ENCODE measurements at places on chromosomes 1 and 21.

- peak overlapping the region; percentile 98 for H3K4me3 ChIP-seq
- H3K27ac ChIP-seq, result peak overlapping the region; percentile 99
- peaks cover 41% of the 10 kb centered on the region for H3K4me1 ChIP-seq
- H3K27me3 ChIP-seq, result no peaks in the 10 kb centered on the region
- DNase-seq, result peak; percentile 33
Observed at GRCh38 chr1:110874324-110875215, 1.6 kb downstream of the CD53 start.

DNA sequence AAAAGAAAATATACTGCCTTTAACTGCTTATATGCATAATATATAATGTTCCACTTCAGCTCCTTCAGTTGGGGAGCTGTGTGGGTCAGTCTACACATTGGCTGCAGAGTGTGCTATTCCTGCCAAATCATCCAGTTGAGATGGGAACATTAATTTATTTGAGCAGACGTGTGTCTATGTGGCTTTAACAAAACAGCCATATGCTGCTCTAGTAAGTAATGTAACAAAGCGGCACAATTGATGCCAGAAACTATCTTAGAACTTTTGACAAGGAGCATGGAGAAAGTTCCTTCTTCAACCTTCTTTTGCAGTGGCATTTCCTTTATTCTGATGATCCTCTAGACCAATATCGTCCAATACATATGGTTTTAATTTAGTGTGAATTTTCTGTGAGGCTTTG, 285.9 kb upstream of the C1orf87 start:
- H3K27me3 ChIP-seq, result no peaks in the 10 kb centered on the region
- no peak overlapping the region for H3K4me3 ChIP-seq
- H3K27ac ChIP-seq, result no peak overlapping the region
- DNase-seq, result no peak

DNA sequence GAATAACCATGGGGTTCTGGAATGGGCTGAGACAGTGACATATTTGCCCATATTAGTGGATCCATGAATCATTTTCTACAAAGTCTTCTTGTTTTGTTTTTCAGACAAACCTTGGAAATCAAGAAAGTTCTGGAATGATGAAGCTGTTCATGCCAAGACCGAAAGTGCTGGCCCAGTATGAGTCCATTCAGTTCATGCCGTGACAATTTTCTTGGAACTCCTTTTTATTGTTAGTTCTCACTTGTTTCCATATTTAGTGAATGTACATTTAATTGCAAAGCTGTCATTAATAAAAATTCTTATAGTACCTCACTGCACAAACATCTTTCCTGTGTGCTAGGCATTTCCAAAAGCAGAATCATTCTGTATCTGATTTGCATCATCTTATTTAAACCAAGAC, 100.6 kb upstream of the KCNJ15 start:
- H3K36me3 ChIP-seq, result no peaks in the 10 kb centered on the region
- DNase-seq, result no peak
- no peaks in the 10 kb centered on the region for H3K4me1 ChIP-seq
- no peak overlapping the region for H3K4me3 ChIP-seq
- H3K27ac ChIP-seq, result no peak overlapping the region

DNA sequence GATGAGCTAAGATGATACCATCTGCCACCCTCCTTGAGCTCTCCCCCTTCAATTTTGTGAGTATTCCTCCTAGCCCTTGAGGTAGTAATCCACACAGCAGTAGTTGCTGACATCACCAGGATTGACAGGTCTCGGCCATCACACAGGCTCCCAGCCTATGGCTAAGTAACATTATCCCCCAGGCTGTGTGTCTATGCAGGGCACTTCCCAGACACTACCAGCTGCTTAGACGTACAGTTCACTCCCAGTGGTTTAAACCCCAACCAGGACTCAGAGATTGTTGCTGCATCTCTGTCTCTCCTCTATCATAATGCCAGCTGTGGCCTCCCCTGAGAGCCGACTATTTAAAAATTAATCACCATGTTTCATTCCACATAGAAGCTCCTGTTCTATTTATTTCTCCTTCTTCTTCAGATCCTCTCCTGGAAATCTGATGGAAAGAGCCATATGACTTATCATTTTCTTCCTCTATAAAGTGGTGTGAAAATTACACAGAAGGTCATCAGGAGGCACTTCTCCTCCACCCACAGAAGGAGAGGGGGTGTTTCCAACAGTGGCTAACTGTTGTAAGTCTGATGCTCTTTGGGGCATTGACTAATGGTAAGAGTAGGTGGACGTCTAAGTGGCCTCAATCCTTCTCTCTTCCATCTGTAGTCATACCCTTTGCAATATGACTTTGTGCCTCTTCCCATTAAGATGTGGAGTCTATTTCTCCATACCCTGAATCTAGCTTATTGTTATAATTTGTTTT, 396.3 kb downstream of the SETD4 start:
- H3K27me3 ChIP-seq, result peaks cover 16% of the 10 kb centered on the region
- no peak overlapping the region for H3K27ac ChIP-seq
- no peak for DNase-seq
- no peak overlapping the region for H3K4me3 ChIP-seq

- peak overlapping the region; percentile 98 for H3K27ac ChIP-seq
- H3K4me3 ChIP-seq, result peak overlapping the region; percentile 94
- H3K27me3 ChIP-seq, result no peaks in the 10 kb centered on the region
- peaks cover 53% of the 10 kb centered on the region for H3K4me1 ChIP-seq
- H3K36me3 ChIP-seq, result peaks cover 24% of the 10 kb centered on the region
Observed at GRCh38 chr1:52056937-52057231, 789 bp downstream of the BTF3L4 start.

- no peaks in the 10 kb centered on the region for H3K36me3 ChIP-seq
- H3K4me1 ChIP-seq, result peaks cover 29% of the 10 kb centered on the region
- H3K27me3 ChIP-seq, result no peaks in the 10 kb centered on the region
Observed at GRCh38 chr1:160724465-160725242, 13.0 kb upstream of the CD48 start.

DNA sequence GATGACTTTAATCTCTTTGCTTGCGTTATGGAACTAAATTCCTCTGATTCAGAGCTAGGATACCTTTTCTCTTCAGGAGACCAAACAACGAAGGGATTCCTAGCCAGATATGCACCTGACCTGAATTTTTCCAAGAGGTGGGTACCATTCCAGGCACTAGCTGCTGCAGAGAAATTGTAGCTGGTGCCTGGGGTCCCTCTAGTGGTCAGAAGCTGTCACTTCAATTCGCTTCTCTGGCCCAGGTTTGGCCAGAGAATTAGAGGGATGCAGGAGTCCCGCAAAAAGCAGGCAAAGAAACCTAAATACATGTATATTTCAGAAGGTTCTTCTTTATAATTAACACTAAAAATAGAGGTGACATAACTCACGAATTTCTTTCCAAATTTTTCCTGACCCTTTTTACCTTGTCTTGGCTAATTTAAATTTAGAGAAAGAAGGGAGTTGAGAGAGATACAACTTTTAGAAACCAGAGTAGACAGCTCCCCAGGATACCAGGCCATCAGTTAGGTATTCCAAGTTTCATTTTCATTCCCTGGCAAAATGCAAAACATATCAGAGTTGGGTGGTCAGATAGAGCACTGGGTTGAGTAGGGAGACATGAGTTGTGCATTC, 9.6 kb downstream of the ACKR1 start:
- H3K4me1 ChIP-seq, result no peaks in the 10 kb centered on the region
- H3K4me3 ChIP-seq, result no peak overlapping the region
- H3K27me3 ChIP-seq, result peaks cover 29% of the 10 kb centered on the region
- peak; percentile 54 for DNase-seq

- no peak for DNase-seq
- no peak overlapping the region for H3K4me3 ChIP-seq
- peaks cover 20% of the 10 kb centered on the region for H3K27me3 ChIP-seq
- H3K27ac ChIP-seq, result no peak overlapping the region
- H3K4me1 ChIP-seq, result peaks cover 4% of the 10 kb centered on the region
- H3K36me3 ChIP-seq, result no peaks in the 10 kb centered on the region
Observed at GRCh38 chr1:233672732-233673131, 58.8 kb downstream of the KCNK1 start.

DNA sequence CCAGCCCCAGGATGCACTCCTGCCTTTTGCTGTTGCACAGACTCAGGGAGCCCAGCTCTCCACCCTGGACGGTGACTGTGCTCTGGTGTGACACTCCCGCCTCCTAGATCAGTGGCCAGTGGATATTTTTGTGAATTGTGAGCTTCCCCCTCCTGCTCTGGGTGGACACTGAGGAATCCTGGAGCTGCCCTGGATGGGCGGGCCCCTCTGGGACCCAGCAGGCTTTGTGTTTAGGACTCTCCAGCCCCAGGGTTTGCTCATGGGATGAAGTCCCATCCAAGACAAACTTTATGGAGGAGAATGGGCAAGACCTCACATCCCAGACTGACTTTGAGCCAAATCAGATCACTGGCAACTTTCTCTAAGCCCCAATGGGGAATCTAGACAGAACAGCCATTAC, 16.1 kb downstream of the SLC6A9 start:
- no peak for DNase-seq
- no peaks in the 10 kb centered on the region for H3K4me1 ChIP-seq
- H3K36me3 ChIP-seq, result no peaks in the 10 kb centered on the region
- no peaks in the 10 kb centered on the region for H3K27me3 ChIP-seq

DNA sequence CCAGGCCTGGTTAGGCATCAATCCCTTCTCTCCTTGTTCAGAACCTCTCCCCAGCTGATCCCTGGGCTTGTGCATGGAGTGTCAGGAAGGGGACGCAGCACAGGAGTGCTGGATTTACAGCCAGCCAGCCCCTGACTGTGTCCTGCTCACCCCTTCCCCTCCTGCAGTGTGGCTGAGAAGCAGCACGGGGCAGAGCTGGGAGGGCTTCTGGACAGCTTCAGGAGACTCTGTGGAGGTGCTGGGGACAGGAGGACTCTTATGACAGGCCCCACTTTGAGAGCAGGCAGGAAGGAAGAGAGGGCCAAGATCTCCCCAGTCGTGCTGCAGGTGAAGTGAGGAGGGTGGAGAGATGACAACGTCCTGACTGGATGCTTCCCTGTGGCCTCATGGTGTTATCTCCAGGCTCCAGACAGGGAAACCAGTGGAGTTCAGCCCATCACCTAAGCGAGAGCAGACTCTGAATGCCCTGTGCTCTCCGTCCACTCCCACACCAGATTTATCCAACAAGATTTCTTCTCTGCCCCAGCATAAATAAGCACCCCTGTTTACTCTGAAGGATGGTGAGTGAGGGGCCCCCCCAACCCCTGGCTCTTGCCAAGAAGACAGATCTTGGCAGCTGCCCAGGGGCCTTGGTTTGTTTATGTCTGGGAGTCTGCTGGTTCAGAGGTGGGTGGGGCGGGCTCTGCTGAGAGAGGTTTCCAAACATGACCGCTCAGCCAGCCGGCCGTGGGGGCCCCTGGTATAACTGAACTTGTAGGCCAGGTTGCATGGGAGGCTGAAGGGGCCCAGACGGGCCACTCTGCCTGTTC, 21.3 kb downstream of the TMCC2 start:
- peaks cover 5% of the 10 kb centered on the region for H3K27me3 ChIP-seq
- H3K4me1 ChIP-seq, result peaks cover 14% of the 10 kb centered on the region
- no peak overlapping the region for H3K4me3 ChIP-seq
- DNase-seq, result no peak

GRCh38 chr1:81509594-81509993, 291.1 kb upstream of the ADGRL2 start:
- H3K4me3 ChIP-seq, result no peak overlapping the region
- DNase-seq, result no peak
- H3K36me3 ChIP-seq, result no peaks in the 10 kb centered on the region
- H3K4me1 ChIP-seq, result no peaks in the 10 kb centered on the region
- no peaks in the 10 kb centered on the region for H3K27me3 ChIP-seq

DNA sequence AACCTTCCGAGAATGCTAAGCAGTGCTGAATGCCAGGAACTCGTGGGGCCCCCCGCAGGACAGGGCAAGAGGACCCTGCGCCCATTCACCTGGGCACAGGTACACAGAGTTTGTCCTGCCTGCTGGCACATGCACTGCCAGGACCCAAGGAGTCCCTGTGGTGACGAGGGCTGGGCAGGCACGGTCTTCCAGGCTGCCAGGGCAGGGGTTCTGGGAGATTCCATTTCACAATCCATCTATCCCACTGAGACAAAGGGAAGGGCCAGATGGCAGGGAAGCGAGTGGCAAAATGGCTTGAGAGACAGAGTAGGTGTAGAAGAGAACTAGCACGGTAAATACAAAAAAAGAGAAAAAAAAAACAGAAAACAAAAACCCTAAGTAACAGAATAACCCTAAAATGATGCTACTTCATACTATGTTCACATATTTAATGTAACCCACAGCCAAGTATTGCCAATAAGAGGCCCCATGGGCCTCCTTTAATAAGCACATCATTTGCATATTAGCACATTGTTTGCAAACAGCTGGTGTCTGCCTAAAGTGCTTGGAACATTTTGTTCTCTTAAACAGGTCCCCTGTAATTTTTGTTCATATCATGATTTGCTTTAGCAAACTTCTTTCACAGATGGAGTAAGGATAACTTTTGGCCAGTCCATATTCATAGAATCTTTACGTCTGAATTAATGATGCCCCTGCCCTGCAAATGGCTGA, 83.8 kb downstream of the STUM start:
- no peak for DNase-seq
- H3K4me1 ChIP-seq, result peaks cover 58% of the 10 kb centered on the region
- peaks cover 22% of the 10 kb centered on the region for H3K36me3 ChIP-seq
- peak overlapping the region; percentile 60 for H3K27ac ChIP-seq
- H3K27me3 ChIP-seq, result no peaks in the 10 kb centered on the region

GRCh38 chr1:27773826-27774445, 917 bp downstream of the STX12 start:
- peak overlapping the region; percentile 95 for H3K27ac ChIP-seq
- no peak for DNase-seq
- H3K4me3 ChIP-seq, result peak overlapping the region; percentile 95
- peaks cover 36% of the 10 kb centered on the region for H3K4me1 ChIP-seq
- no peaks in the 10 kb centered on the region for H3K27me3 ChIP-seq

DNA sequence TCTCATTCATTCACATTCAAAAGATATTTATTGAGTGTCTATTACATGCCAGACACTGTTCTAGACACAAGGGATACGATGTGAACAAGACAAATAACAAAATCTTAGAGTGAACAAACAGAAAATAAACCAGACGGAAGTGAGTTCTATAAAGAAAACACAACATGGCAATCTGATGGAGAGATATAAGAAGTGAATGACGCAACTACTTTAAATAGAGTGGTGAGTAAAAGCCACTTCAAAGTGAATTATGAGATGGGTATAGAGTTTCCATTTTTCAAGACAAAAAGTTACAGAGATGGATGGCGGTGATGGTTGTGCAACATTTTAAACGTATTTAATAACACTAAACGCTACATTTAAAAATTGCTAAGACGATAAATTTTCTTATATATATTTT, 75.4 kb downstream of the CEP170 start:
- no peak overlapping the region for H3K4me3 ChIP-seq
- no peak overlapping the region for H3K27ac ChIP-seq
- no peak for DNase-seq

Measured in activated CD4-positive, alpha-beta memory T cell treated with anti-CD3 and anti-CD28 coated beads for 36 hours (primary cell).